Germinal center (tissue), 1 donor: ENCODE measurements at places on chromosomes 3 and 15.
A peak's percentile ranks its signal among the peaks of the same experiment; 100 is the strongest.

DNA sequence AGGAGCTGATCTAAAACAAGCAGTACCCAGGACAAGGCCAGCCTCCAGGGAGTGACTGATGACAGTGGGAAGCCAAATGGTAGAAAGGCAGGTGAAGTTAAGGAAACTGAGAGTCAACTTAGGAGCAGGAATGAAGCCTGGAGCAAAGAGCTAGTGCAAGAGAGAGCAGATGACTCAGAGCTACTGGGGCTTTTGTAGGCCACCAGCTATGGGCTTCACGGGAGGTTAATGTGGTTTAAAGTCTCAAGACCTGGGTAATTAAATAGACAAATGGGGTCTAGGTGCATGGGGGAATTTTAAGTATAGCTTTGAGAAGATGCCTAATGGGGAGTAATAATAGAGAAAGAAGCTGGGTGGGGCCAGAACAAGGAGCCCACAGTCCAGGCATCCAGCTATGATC lies 3.1 kb downstream of the CD86 start:
- no peak for DNase-seq

DNA sequence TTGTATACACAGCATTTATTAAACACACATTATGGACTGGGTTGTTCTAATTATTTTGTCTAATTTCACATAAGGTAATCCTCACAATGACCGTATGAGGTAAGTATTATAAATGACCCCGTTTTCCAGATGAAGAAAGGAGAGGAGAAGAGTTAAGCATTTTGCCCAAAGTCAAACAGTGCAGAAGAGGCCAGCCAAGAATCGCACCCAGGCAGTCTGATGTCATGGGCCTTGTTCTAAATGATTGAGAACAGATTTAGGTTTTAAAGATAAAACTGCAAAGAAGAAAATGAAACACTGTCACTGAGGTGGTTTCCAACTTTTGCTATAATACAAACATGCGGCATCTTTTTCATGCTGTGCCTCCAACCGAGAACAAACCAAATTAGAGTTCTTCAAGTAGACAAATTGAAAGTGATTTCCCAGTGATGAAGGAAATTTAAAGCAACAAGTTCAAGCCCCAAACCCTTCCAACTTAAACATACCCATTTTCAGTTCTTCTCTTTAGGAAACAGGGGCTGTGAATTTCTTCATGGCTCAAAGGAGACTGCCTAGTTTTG lies 155.3 kb downstream of the THRB start:
- DNase-seq: no peak

GRCh38 chr3:99686955-99687612 lies 48.7 kb downstream of the COL8A1 start:
- peak; percentile 13 for DNase-seq

- no peak for DNase-seq
These were observed 63.6 kb upstream of the RPL32 start for GRCh38 chr3:12904951-12905315.

DNA sequence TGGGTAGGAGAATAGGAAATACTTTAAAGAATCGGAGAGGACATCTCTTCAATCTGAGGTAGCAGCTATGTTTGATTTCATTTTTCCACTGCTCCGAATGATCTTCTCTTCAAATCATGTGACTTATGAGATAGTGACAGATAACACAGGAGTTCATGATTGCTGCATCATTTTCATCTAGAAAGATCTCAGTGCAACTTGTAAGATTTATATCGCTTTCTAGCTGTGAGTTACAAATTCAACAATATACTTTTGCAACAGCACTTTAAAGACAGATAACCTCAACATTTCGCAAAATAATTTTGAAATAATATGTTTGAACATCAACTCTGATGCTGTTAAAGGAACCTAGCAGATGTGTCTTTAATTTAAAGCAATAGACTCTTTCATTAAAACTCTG lies 99.9 kb upstream of the CCDC80 start:
- no peak for DNase-seq

DNA sequence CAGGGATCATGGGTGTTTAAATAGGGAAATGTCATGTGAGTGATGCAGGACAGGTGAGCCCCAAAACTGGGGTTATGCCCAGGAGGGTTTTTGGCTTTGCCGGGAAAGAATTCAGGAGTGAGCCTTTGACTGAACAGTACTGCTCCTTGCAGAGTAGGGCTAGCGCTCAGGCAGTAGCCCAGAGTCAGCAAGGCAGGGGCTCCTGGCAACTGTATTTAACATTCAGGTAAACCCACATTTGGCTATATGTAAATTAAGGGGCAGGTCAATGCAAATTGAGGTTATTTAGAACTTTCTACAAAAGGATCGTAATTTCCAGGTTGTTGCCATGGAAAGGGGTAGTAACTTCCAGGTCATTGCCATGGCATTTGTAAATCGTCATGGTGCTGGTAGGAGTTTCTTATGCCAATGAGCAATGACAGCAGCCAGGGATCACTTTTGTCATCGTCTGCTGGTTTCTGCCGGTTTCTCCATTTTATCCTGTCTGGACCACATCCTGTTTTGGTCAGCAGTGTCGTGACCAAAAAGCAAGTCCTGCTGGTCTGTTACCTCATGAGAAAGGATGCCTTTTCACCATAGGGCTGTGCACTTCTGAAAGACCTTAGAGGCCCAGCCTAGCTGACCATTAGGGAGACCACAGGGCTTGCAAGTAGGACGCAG lies 24.3 kb downstream of the MTHFS start:
- no peak for DNase-seq

GRCh38 chr3:23938688-23939087 lies 6.4 kb upstream of the NR1D2 start:
- DNase-seq: no peak

DNA sequence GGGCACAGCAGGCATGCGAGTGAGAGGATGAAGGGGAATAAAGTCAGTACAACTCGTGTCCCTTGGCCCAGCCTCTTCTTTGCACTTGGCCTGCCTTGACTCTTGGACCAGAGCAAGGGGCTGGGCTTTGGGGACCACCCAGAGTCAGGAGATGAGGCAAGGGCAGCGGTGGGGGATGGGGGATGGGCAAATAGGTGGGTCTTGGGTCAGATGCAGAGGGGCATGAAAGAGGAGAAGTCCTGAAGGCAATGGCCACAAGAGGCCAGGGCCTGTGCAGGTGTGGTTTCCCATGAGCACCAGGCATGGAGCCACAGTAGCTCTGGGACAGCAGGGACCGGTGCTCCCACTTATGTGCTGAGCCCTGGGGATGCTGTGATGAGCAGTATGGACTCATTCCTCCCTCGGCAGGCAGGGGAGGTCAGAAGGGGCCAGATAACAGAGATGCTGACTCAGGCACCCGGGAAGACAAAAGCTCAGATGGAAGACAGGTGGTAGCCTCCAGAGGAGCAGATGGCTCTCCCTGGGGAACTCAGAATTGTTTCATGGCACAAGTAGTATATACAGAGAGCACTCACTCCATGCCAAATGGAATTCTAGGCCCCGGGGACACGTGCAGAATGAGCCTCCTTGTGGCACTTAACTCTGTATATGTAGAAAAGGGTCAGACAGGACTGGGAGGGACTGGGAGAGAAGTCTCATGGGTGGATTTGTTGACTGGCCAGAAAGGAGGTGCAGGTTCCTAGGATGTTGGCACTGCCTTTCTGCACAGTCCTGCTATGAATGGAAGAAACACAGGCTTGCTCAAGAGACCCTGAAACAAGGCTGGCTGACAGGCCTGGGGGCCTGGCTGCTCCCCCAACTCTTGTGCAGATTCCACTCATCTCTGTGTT lies 14.3 kb downstream of the ZBTB47 start:
- no peak for DNase-seq

GRCh38 chr15:36748366-36749115 lies 169.1 kb downstream of the CDIN1 start:
- DNase-seq: no peak

DNA sequence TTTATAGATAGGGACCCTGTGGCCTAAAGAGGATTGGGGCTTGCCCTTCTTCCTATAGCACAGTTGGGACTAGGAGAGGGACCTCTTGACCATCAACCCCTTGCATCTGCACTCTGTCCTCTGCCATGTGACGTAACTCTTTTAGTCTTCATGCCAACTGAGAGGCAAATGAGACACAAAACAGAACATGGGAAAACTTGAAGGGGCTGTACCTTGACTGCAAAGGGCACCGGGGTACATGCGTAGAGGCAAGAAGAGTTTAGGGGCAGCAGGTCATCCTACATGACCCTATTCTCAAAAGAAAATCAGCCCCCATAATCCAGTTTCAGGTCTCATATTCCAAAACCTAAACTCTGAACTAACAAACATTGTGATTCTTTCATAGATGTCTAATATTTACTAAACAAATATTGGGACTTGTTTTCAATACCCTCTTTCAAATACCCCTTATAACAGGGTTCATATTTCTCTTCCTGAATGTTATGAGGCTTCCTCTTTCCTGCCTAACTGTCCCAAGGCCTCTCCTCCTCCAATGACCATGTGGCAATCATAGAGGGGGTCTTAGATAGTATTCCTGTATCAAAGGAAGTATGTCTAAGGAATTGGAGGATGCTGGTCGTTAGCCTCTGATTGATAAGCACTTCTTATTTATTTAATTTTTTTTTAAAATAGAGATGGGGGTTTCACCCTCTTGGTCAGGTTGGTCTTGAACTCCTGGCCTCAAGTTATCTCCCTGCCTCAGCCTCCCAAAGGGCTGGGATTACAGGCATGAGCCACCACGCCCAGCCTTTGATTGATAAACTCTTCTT lies 20.6 kb downstream of the ACKR2 start:
- no peak for DNase-seq

- no peak for DNase-seq
These were observed 19.8 kb upstream of the ACAD9 start for GRCh38 chr3:128859630-128860029.

- no peak for DNase-seq
These were observed 32.8 kb upstream of the TIPARP start for GRCh38 chr3:156641618-156641975.
